ENCODE measurements at places on chromosomes 12 and 14. TPM values are rescaled to one million over a fixed set of nuclear protein-coding genes. Genes with fewer than 3 reads are reported as not detected.

GRCh38 chr14:52051871-52052270 is 17.0 kb downstream of the NID2 start:
- no peak for DNase-seq

- DNase-seq: peak; percentile 46
Observed at GRCh38 chr14:102262929-102263462, 42.0 kb downstream of the MOK start.

DNA sequence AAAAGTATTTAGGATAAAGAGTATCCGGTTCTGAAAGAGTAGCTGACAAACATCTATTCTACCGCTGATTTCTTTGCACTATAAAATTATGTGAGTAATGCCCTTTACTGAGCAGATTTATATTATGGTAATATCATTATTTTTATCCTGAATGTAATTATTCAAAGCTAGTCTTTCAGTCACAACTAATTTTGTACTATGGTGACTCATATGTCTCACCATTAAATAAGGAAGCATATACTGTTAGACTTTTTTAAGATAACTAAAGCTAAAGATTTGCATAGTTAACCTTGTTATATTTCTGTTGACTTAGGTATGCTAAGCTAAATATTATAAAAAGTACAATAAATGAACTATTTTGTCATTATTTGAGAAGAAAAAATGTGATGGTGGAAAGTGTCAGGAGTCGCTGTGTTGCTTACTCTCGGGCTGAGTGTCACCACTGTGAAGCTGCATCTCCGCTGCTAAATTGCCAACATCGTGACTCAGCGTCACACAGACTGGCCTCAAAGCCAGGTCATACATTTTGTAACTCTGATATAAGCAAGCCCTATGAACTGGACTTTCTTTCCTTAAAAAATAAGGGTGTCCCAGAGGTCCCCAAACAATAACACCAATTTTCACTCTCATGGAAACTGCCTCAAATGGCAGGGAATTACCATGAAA is 69.1 kb upstream of the SSTR1 start:
- DNase-seq: no peak

- no peak for DNase-seq
Observed at GRCh38 chr14:53865711-53866110, 90.9 kb downstream of the BMP4 start.

DNA sequence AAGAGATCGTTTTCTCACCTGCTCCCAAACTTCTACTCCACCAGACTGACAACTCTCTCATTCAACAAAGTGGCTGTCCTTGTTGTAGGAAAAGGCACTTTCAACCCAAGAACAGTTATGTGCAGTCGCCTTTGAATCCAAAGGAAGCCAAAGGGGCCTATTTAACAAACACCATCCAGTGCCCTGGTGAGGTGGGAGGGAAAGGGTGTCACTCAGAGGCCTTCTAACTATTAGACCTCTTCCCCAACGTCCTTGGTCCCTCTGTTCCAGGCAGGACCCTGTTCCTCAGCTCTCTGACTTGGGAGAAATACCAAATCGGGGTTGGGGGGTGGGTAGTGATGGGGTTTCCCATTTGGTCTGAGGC is 3.2 kb downstream of the SIX4 start:
- no peak for DNase-seq

DNA sequence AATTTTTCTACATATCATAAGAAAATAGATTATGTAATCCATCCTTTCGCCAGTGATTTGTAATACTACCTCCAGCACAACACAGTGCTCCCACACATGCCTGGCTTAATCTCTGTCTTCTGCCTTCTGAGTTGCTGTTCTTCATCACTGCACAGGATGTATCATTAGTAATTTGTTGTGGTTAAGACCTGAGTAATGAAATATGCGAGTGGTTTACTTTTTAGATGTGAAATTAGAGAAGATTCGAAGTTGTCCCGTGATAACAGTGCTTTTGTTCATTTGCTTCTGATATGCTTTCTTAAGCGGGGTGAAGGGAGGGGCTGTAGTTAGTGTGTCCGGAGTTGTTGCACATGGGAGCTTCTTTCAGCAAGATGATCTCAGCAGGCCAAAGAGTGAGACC is 18.1 kb downstream of the KRT85 start:
- no peak for DNase-seq

- no peak for DNase-seq
Observed at GRCh38 chr14:79424462-79424861, 786.8 kb downstream of the DIO2 start.

- DNase-seq: no peak
Observed at GRCh38 chr12:31736472-31736871, 7.7 kb upstream of the AMN1 start.

GRCh38 chr12:105001476-105001875 is 15.4 kb downstream of the NOPCHAP1 start:
- no peak for DNase-seq

GRCh38 chr12:32669584-32669983 is 9.5 kb upstream of the DNM1L start:
- no peak for DNase-seq

DNA sequence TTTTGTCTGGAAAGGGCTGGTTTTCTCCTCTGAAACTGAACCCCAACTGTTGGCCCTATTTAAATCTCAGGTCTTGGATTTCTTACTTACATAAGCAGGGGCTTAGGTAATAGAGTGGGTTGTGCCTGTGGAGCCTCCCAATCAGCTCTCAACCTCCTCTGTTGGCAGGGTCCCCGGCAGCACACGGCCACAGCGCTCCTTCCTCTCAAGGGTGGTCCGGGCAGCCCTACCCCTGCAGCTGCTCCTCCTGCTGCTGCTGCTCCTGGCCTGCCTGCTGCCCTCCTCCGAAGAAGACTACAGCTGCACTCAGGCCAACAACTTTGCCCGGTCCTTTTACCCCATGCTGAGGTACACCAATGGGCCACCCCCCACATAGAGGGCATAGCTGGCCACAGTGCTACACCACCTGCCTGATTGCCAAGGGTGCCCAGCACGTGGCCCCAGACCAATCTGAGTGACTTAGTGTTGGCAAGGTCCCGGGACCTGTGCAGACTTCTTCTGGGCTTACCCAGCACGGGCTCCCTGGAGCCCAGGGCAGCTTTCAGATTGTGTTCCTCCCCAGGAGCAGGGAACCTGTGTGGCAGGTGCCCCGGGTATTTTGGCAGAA is 68.9 kb downstream of the ESR2 start:
- no peak for DNase-seq

GRCh38 chr14:100363053-100363452 is 39.9 kb downstream of the SLC25A47 start:
- DNase-seq: no peak

- DNase-seq: peak; percentile 87
Observed at GRCh38 chr12:123983822-123984485, 10.9 kb downstream of the ZNF664 start.

DNA sequence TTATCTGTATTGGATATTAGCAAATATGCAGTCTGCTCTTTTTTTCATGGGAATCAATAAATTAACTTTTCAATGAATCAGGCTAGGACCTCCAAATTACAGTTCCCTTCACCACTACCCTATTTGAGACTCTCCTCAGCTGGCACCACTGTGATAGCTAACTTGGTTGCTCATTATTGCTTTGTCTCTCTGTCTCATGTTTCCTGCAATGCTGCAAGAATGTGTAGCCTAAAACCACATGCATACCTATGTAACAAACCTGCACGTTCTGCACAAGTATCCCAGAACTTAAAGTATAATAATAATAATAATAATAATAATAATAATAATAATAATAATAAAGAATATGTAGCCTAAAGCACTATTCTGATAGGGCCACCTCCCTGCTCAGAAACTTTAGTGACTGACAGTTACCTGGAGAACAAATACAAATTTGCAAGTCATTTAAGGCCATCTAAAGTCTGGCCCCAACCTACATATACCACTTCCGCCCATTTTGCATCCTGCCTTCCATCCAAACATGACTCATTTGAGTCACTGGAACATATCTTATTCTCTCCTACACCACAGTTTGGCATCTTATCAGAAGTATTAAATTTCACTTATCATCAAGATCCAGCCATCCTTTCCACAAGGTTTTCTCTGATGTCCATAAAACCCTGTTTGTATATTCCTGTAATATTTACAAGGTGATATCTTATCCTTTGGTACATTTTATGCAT is 215.1 kb downstream of the LRRK2 start:
- no peak for DNase-seq

DNA sequence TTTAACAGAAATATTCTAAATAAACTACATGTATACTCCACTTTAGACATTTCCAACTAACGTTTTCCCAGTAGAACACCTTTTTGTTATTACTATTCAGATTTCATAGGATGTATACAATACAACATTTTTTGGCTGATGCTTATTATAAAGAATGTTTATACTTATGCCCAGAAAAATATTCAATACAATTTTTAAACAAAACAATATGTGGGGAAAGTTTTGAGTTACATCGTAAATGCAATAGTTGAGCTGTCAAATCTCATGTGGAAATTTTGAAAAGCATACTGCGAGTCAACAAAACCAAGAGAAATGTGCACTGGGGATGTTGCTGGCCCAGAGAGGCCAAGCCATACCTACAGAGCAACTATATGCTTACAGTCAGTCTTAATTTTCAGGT is 18.2 kb upstream of the MON2 start:
- no peak for DNase-seq

- no peak for DNase-seq
Observed at GRCh38 chr14:55705651-55706364, 125.8 kb downstream of the KTN1 start.

DNA sequence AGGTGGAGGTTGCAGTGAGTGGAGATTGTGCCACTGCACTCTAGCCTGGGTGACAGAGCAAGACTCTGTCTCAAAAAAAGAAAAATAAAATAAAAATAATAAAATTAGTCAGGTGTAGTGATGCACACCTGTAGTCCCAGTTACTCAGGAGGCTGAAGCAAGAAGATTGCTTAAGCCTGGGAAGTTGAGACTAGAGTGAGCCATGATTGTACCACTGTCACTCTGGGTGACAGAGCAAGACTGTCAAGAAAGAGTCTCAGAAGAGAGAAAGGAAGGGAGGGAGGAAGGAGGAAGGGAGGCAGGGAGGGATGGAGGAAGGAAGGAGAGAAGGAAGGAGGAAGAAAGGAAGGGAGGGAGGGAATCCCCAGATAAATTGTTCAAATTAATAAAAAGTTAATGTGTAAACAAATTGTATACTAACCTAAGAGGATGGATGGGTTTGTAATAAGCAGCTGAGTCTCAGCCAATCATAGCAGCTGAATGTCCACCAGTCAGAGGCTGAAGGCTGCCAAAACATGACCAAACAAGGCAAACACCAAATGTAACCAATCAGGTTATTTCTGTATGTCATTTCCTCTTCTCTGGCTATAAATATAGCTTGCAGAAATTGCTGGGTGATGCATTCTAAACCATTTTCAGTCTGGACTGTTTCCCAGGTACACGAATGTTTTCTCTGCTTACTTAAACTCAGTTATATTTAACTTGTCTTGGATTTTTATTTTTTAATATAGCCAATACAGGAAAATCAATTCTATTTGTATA is 6.1 kb upstream of the CDCA4 start:
- no peak for DNase-seq

DNA sequence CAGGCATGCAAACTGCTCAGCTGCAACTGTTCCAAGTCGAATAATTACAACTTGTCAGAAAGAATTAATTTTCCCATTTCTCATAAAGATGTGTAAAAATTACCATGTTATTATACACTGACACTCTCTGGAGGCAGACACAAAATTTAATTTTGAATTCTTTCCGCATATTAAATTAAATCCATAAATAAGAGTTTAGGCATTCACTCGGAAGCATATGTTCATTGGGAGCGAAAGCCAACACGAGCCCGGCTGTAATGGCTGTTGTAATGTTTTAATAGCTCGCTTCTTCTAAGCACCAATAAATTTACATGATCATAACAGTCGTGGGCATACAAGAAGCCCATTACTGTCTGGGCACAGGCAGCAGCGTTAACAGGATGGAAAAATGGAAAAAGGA is 189.6 kb upstream of the SOX5 start:
- no peak for DNase-seq

DNA sequence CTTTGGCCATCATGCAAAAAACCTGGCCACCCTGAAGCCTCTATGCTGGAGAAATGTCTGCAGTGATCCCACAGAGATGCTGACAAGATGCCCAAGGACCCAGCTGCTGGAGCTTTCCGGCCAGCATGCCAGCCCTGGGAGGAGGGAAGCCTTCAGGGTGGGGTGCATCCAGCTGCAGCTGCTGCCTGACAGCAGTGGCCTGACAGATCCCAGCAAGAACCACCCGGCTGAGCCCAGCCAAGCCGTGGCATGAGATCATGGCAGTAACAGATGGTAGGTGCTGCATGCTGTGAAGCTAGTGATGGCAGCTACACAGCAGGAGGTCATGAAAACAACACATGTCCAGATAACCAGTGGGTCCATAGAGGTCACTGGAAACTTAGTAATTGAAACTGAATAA is 13.8 kb downstream of the CLBA1 start:
- DNase-seq: no peak

- no peak for DNase-seq
Observed at GRCh38 chr14:49480979-49481498, 105.1 kb downstream of the RPS29 start.

GRCh38 chr12:89384050-89384758 is 31.9 kb upstream of the DUSP6 start:
- DNase-seq: peak; percentile 64

DNA sequence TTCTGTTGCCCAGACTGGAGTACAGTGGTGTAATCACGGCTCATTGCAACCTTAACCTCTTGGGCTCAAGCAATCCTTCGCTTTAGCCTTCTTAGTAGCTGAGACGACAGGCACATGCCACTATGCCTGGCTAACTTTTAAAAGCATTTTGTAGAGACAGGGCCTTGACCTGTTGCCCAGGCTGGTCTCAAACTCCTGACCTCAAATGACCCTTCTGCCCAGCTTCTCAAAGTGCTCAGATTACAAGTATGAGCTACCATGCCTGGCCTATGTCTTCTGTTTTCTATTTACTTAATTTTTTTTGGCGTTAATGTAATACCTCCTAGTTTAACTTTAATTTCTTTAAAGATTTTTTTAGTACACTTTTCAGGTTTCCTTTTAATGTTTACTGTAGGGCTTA is 20.6 kb upstream of the KLRF1 start:
- no peak for DNase-seq

- no peak for DNase-seq
Observed at GRCh38 chr12:24034160-24034559, 84.7 kb upstream of the SOX5 start.

GRCh38 chr14:59215757-59216156 is 27.3 kb downstream of the DAAM1 start:
- DNase-seq: no peak

DNA sequence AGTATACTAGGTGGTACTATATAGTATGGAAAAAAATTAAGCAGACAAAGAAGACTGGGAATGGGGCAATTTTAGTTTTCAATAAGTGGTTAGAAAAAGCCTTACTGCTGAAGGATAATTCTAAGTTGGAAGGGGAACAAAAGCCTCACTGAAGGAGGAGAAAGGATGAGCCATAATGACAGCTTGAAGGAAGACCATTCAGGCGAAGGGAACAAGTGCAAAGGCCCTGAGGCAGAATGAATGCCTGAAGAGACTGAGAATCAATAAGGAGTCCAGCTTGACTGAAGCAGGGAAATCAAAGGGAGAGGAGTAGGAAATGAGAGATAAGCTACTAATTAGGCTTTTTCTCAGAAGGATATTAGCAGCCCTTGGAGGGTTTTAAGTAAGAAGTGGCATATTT is 28.5 kb downstream of the PPP1R13B start:
- no peak for DNase-seq

The CFAP54 gene
- total RNA-seq: 0.70 TPM

The CNIH1 gene
- total RNA-seq: 197 TPM

The APEX1 gene
- 247 TPM for total RNA-seq

The PPP4R4 gene
- total RNA-seq: 11.1 TPM

The C3AR1 gene
- not detected for total RNA-seq

The RIPK3 gene
- total RNA-seq: 0.16 TPM

The RPS6KL1 gene
- total RNA-seq: 11.6 TPM

The RFX4 gene
- 2.1 TPM for total RNA-seq

The PLA2G1B gene
- total RNA-seq: not detected

The DENND5B gene
- total RNA-seq: 19.3 TPM
